ENCODE measurements at places on chromosomes 13 and 19.
A peak's percentile ranks its signal among the peaks of the same experiment; 100 is the strongest.

DNA sequence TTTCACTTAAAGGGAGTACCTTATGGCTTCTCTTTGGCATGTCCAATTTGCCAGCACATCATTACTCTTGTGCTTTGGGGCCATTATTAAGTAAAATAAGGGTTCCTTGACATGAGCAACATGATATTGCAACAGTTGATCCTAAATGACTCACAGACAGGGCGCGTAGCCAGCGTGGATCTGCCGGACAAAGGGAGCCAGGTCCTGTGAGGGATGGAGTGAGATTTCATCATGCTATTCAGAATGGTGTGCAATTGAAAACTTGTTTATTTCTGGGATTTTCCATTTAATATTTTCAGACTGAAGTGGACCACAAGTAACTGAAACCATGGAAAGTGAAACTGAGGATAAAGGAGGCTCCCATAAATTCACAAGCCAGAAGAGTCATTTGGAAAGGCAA, 48.6 kb upstream of the WASF3 start:
- DNase-seq = no peak

DNA sequence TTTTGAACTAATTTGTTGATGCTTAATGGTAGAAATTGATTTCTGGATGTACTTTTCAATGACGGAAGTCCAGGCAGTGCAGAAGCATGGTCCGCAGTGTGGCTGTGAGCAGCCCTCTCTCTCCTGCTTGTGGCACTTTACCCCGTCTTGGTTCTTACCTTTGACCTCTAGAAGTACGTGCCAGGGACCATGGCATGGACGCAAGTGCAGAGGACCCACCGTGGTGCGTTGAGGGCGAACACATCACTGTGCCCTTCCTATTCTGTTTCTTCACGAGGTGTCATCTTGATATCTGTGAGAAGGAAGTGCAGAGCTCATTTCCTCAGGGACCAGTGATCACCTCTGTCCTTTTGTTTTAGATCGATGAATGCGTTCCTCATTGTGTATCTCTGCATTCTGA, 135.2 kb downstream of the ATP11A start:
- no peak for DNase-seq

- DNase-seq = no peak
Measured at GRCh38 chr19:46602392-46603194, 1.5 kb downstream of the CALM3 start.

GRCh38 chr19:47398707-47399597, 20.4 kb downstream of the MEIS3 start:
- DNase-seq = no peak

GRCh38 chr19:38076337-38076736, 147.7 kb downstream of the DPF1 start:
- DNase-seq = no peak

DNA sequence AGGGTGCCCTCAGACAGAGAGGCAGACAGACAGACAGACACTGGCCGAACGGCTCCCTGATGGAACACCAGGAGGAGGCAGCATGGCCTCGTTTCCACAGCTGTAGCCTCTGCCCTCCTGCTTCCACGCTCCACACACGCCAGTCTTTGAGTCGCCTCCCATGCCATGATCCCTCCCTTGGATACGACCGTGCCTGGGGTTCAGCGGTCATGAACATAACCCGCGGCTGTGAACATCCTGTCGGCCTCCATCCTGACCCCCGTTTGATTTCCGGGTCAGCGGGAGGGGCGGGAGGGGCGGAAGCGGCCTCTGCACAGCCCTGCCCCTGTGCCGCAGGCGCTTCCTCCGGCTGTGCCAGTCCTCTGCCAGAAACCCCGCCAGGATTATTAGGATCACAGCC, 23.4 kb downstream of the GP6 start:
- no peak for DNase-seq

DNA sequence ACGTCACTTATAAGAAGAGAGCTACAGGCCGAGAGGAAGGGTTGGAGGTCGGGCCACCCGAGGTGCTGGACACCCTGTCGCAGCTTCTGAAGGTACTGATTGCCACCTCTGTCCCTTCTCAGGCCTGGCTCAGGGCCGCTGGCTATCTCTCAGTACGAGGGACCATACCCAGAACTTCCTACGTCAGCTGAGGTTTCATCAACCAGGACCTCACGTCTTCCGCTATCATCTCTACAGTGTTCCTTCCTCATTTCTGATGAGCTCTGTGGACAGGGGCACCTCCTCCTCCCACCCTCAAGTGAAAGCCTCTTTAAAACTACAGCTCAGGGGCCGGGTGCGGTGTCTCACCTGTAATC, 58.2 kb upstream of the USE1 start:
- DNase-seq = no peak

GRCh38 chr13:23578411-23579071, 8.3 kb downstream of the TNFRSF19 start:
- DNase-seq = peak; percentile 52

DNA sequence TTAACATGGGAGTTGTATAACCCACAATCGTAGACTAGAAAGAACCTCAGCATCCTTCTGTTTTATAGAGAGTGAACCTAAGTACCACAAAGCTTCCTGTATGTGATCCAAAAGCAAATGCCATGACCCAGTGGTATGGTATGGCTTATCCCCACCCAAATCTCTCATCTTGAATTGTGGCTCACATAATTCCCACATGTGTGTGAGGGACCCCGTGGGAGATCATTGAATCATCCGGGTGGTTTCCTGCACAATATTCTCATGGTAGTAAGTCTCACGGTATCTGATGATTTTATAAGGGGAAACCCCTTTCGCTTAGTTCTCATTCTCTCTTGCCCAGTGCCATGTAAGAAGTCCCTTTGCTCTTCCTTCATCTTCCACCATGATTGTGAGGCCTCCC, 587.9 kb downstream of the LMO7 start:
- DNase-seq = no peak

DNA sequence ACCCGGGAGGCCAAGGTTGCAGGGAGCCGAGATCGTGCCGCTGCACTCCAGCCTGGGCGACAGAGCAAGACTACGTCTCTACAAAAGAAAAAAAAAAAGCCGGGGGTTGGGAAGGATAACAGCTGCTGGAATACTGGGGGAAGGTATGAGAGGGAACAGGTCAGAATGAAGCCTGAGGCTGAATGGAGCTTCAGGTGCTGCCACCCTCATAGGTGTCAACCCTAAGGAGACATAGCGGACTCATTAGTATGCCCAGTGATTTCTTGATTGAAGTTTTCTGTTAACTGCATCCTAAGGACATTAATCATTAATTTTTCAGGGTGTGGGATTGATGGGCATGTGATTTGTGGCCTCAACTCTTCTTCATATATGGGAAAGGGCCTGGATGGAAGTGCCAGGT, 6.0 kb downstream of the SMARCA4 start:
- DNase-seq = no peak

DNA sequence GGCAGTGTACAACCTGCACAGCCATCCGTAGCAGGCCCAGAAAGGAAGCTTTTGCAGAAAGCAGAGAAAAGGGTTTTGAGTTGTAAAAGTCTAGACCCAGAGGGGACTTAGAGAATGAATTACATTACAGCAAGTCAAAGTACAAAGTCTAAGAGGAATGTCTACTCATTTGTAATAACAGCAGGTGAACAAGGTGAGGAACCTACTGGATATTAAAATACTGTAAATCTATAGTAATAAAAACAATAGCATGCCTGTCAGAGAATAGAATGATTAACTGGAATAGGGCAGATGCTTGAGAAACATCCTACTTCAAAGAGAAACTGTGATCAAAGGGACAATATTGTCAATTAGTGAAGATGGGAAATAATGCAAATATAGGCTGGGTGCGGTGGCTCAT, 18.3 kb upstream of the ZNF414 start:
- DNase-seq = no peak

GRCh38 chr13:77767413-77767812, 69.9 kb downstream of the SLAIN1 start:
- DNase-seq = no peak

DNA sequence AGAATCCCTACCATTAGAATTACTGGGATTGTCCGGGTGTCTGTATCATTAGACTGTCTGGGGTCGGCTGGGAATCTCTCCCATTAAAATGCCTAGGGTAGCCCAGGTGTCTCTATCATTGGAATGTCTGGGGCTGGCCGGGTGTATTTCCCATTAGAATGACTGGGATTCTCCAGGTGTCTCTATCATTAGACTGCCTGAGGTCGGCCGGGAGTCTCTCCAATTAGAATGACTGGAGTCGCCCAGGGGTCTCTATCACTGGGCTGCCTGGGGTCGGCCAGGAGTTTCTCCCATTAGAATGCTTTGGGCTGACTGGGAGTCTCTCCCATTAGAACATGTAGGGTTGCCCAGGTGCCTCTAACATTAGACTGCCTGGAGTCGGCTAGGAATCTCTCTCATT, 1560.7 kb downstream of the UQCRFS1 start:
- DNase-seq = no peak

DNA sequence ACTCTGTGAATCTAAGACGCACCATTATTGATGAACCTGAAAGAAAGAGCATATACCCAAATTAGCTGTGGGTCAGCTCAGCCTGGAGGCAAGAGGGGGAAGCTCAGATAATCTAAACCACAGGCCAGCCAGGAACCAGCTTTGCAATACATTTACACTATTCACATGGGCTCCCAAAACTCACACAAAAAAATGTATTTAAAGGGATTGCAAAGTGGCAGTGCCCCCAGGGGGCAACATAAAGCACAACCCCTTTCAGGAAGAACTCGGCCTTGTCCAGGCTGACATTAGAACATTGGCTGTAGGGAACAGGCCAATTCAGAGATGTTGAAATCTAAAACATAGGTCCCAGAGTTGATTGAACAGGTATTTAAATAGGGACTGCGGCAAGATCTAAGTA, 3.2 kb upstream of the PROZ start:
- no peak for DNase-seq

GRCh38 chr13:34167347-34167746, 349.4 kb downstream of the RFC3 start:
- DNase-seq = no peak

- DNase-seq = peak; percentile 41
Measured at GRCh38 chr19:495402-496111, 729 bp upstream of the MADCAM1 start.

- peak; percentile 73 for DNase-seq
Measured at GRCh38 chr19:2034729-2035589, 16.1 kb downstream of the MKNK2 start.

- no peak for DNase-seq
Measured at GRCh38 chr19:2371656-2372055, 11.6 kb downstream of the TMPRSS9 start.

DNA sequence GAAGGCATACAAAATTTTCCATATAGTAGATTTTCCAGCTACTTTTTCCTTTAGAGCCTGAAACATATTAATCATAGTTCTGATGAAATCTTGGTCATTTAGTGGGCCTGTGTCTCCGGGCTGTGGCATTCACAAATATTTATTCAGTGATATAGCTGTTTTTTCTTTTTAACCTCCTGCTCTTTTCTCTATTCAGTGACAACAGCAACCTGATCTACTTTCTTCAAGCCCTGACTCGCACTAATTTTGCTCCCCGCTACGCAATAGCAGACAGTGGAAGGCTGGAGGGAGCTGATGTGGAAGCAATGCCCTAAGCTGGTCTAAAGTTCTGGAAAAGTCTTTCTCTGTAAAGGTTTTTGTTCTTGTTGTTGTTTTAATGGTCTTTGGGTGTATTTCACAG, 289.7 kb downstream of the SLITRK6 start:
- DNase-seq = no peak

DNA sequence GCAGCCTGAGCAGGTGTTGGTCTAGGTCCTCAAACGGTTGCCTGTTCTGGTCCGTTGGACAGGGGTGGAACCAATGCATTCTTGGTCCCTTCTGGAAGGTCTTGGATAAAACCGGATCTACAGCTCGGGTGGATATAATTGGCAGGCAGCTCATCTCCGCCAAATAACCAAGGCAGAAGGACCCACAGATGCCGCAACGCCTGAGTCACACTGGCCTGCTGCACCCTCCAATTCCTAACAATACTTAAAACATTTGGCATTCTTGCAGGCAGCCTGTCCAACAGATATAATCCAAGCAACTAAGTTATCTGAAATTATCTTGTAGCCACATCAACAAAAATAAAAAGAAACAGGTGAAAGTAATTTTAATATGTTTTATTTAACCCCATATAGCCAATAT, 59.0 kb upstream of the FGF14 start:
- no peak for DNase-seq

DNA sequence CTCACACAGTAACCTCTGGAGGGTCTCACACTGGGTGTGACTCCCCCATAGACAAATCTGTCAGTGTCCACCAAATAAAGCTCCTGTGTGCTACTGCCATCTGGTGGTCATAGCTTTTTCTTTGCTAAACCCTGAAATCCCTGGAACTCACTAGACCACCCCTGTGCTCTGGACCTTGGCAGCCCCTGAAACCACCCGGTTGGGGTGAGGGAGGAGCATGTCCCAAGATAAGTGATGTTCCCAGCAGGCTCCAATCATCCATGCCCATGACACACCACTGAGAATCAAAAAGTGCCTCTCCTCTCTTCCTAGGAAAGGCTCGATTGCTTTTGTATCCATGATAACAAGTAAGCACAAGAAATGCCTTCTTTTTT, 6.5 kb upstream of the HSD17B14 start:
- DNase-seq = no peak

Measured in stimulated activated CD4-positive, alpha-beta T cell treated with anti-CD3 and anti-CD28 coated beads, TNF-alpha, amount 100 ng/mL, for 48 hours (primary cell).